ENCODE measurements at places on chromosomes 3 and 15.
A peak's percentile ranks its signal among the peaks of the same experiment; 100 is the strongest.

DNA sequence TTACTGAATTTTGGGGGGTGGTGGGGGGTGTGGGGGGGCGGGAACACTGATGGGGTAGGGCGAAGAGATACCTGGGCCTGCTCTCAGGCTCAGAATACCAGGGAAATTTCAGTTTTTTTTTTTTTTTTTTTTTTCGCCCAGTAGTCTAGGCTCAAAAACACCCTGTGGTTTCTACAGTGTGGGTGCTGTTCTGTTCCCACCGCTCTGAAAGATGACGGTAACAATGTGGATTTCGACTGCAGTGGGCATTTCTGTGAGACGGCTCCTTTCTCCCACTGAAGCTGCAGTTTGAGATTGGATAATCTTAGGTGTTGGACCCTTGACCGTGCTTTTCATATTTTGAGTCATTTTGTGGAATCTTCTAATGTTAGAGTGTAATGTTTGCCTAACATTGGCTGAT, 143.8 kb upstream of the RGMA start:
- DNase-seq = no peak

- DNase-seq = peak; percentile 35
Measured at GRCh38 chr3:72187131-72187530, 402.2 kb upstream of the PROK2 start.

GRCh38 chr3:133598405-133598804, 24.9 kb downstream of the CDV3 start:
- no peak for DNase-seq

GRCh38 chr3:170419557-170420087, 954 bp downstream of the CLDN11 start:
- no peak for DNase-seq

- no peak for DNase-seq
Measured at GRCh38 chr3:194150252-194150934, 14.4 kb downstream of the HES1 start.

DNA sequence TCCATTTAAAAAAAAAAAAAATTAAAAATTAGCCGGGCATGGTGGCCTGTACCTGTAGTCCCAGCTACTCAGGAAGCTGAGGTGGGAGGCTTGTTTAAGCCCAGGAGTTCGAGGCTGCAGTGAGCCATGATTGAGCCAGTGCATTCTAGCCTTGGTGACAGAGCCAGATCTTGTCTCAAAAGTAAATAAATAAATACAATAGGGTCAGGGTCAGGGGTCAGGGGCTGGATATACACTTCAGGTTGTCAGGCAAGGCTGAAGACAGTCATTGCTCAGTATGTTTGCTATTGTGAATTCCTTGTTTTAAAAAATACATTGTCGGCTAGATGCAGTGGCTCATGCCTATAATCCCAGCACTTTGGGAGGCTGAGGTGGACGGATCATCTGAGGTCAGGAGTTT, 8.1 kb upstream of the TKT start:
- no peak for DNase-seq

GRCh38 chr3:62128051-62128450, 245.3 kb downstream of the FEZF2 start:
- DNase-seq = no peak

DNA sequence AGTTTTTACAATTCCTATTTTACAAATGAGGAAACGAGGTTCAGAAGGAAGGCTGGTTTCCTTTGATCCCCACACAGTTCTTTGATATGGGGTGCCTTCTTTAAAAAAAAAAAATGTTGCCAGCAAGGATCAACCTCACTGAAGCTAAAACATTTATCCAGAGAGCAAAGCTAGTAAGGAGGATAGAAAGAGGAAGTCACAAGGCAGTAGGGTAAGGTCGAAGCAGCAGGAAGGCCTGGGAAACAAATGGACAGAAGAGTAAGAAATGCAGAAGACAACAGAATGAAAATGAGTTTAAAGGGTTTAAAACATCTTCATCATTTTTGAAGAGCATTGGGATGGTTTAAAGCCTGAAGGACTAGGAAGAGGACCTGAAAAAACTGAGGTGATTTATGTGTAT, 30.6 kb upstream of the CP start:
- no peak for DNase-seq

DNA sequence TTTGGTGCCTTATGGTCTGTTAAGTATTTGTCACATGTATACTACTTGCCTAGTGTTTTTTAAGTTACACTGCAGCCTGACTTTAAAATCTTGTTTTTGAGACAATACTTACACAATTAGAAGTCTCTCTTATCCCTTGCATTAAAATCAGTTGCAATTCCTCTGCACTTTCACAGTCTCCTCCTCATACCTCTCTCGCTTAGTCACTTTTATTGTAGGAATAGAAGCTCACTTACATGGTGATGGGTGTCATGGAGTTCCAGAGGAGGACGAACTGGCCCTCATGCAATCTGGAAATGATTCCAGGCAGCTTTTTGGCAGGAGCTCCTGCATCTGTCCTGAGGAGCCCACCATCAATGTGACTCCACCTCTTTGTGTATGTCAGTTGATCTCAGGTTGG, 238.4 kb upstream of the TBC1D5 start:
- no peak for DNase-seq

DNA sequence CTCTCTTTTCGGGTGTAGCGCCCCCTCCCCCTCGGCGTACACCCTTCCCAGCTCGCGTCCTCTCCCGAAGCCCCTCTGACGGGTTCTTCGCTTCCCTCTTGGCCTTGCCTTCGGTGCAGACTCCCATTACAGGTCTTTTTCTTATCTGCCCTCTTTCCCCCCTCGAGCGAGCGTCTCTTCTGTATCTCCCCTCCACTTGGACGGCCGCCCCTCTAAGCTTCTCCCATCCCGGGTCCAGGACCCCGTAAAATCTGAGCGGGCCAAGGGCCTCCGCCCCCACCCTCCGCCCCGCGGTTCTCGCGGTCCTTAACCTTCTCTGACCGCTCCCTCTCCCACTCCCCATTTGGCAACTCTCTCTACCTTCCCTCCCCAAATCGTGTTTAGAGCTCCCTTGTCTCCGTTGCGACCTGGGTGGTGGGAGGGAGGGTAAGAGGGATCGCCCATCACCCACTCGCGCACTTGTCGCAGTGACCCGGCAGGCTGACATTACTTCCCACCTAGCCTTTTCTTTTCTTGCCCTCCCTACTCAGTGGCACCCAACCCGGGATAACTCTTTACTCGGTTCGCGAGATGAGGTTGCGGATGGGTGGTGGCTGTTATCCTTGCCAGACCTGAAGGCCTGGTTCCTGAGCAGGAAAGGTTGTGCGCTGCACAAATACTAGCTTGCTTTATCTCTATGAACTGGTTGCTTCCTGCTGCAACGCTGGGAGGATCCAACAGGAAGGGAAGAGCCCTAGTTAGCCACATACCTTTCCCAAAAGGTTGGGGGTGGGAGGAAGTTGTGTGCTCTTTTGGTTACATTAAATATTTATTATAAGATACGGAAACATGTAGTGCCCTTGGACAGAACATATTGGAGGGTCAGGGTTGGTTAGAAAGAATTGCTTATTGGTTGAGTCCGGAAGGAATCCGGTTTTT, 922 bp downstream of the RAB11A start:
- no peak for DNase-seq

GRCh38 chr3:54424292-54424691, 301.9 kb downstream of the CACNA2D3 start:
- DNase-seq = no peak

DNA sequence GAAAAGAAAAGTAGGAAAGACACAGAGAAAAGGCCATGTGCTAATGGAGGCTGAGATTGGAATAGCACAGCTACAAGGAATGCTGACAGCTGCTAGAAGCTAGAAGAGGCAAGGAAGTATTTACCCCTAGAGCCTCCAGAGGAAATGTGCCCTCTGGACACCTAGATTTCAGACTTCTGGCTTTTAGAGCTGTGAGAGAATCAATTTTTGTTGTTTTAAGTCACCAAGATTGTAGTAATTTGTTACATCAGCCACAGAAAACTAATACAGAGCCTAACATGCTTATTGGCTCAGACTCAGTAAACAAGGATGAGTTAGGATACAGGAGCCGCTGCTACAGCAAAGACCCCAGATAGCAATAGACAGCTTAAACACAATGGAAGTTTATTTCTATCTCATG, 33.1 kb upstream of the GLCE start:
- no peak for DNase-seq

- no peak for DNase-seq
Measured at GRCh38 chr15:63206079-63206478, 16.7 kb downstream of the RAB8B start.

- DNase-seq = no peak
Measured at GRCh38 chr3:177197727-177198460, 612 bp upstream of the TBL1XR1 start.

DNA sequence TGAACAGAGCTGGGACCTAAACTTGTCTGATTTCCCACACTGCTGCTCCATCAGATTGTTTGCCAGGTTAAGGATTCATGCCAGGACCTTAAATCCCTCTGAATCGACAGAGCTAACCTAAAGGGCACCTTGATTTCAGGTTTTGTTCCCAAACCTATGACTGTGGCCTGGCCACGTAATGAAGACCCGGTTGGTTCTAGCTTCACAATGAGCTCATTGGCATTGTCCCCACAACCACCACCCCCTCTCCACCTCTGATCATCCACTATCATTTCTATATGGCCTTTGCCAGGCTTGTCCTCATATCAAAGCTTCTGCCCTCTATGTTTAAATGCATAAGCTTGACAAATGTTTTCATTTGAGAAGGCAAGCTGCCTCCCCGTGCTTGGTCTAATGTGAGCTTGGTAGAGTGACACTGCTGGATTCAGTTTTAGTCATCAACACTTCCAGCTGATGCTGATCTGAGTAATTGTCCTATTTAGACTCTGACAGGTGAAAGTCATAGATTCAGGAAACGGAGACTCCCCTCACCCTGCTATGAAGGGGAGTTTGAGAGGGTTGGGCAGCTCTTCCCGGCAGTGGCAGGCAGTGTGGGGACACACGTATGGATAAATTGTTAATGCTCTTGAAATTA, 407.1 kb upstream of the CFAP20DC start:
- DNase-seq = no peak

DNA sequence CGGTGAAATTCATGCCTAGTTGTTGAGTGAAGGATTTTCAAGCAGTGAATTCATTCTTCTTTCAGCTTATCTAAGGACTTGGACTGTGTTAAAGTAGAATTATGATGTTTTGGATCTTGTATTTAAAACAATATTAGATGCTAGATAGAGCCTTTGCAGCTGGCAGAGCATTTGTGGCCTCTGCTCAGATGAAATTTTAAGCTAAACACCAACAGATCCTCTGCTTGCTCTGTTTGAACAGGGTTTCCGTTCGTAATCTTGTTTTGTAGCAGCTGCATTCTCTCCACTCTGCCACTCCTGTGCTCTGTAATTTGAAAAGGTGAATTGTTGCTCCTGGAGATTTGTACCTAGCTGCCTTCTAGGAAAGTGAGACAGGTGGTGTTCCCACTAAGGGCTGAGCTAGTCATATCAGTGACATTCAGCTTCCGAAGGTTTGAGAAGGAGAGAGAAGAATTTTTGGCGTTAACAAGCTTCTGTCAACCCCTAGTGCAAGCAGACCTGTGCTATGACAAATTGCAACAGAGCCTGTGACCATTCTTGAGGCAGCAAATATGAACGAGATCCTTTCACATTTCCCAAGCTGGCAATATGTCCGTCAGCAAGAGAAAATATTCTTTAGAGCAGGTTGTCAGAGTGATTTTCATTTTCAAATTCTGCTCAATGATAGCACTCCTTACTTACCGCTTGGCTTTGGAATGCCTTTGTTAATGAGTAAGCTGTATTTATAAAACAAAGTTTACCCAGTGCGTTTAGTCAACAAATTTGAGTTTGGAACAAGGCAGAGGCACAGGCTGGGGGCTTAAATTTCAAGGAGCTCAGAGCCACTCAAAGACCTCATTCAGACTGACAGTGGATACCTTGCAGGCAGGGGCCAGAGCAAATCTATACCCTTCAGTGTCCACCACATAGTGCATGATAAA, 5.3 kb downstream of the CHST2 start:
- DNase-seq = no peak

- no peak for DNase-seq
Measured at GRCh38 chr3:141240286-141240685, 8.7 kb downstream of the PXYLP1 start.

DNA sequence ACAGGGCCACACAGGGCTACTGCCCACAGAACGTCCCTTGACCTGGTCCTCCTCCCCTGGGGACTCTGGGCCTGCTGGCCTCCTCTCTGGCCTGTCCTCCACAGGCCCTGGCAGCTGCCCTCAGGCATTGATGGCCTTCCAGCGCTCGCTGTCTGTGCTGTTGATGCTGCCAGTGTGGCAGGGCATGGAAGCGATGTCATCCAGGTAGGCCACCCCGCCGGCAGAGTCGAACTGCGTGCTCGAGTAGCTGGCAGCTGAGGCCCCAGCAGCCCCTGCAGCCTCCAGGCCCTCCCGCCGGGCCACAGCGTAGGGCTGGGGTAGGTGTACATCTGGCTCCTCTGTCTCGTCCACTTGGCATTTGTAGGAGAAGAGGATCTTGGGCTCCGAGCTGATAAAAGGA, 17.1 kb downstream of the TPRA1 start:
- no peak for DNase-seq

- DNase-seq = no peak
Measured at GRCh38 chr3:168707900-168708299, 612.2 kb upstream of the GOLIM4 start.

- no peak for DNase-seq
Measured at GRCh38 chr15:93861956-93862741, 369.2 kb upstream of the MCTP2 start.

- no peak for DNase-seq
Measured at GRCh38 chr3:54818486-54818885, 109.4 kb downstream of the LRTM1 start.

DNA sequence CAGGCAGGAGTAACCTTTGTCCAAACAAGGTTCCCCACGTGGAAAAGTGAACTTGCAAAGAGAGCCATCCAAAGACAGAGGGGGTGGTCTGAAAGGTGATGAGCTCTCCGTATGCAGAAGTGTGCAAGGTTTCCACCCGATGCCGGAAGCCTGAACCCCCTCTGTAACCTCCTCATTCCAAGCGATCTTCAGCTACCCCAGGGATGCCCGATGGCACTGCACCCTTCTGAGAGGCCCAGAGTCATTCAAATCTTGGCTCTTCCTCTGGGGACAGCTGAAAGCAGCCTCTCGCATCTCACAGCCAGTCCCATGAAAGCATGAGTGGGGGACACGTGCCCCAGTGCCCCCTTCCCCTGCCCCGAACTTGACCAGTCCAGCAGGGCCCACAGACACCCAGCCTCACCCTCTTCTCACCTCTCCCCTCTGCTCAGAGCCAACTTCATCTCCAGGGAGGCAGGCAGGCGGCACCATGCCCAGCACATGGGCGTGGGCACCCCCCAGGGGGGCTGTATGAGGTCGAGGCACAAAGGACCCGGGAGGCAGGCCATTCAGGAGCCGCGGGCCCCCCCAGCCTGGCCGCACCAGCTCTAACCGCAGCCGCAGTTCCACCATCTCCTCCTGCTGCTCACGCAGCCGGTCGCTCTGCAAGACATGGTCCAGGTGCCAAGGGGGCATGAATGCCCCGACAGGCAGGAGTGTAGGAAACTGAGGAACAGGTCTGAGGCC, 8.7 kb downstream of the KIF7 start:
- DNase-seq = no peak

- no peak for DNase-seq
Measured at GRCh38 chr3:99708207-99708745, 69.9 kb downstream of the COL8A1 start.

DNA sequence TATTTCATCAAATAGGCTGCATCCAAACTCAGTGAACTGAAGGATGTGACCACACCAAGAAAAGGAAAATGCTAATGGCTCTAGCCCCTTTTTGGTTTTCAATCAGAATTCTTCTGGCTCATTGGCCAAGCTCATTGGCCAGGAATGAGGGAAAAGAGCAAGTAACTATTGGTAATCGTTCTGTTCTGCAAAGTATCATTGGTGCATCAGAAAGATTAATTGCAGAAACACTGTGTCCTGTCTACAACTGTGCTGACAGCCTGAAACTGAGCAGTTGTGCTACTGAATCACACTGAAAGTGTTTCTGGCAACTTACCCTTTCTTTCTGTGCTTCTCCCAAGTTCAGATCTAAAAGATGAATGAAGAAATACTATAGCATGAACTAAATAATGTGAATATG, 116.4 kb upstream of the ROBO2 start:
- DNase-seq = no peak
